ENCODE measurements at places on chromosomes 1 and 21. TPM values are rescaled to one million over a fixed set of nuclear protein-coding genes. Genes with fewer than 3 reads are reported as not detected.

DNA sequence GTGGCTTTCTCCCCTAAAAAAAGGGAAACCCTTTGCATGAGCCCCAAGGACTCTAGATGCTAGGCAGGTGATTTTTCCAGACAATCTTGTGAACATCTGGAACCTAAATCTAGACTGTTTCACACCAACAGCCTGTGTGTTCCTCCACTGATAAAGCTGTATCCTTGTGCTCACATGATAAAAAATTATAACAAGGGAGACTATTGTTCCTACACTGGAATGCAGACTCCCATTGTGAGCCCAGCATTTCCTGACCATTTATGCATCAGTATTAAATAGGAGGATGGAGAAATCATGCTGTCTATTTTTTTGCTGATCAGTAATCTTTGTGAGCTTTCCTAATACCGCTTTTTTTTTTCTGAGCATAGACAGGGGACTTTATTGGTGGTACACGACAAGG lies 52.5 kb downstream of the ZNF697 start:
- H3K36me3 ChIP-seq, result no peaks in the 10 kb centered on the region
- no peak overlapping the region for H3K27ac ChIP-seq
- no peak overlapping the region for H3K4me3 ChIP-seq
- H3K27me3 ChIP-seq, result no peaks in the 10 kb centered on the region
- H3K4me1 ChIP-seq, result no peaks in the 10 kb centered on the region

SH2D1B gene
- not detected for total RNA-seq

GRCh38 chr1:237913345-237913744 lies 22.6 kb upstream of the ZP4 start:
- H3K4me3 ChIP-seq, result no peak overlapping the region
- no peaks in the 10 kb centered on the region for H3K27me3 ChIP-seq

OR14K1 gene
- 1.5 TPM for total RNA-seq

DNA sequence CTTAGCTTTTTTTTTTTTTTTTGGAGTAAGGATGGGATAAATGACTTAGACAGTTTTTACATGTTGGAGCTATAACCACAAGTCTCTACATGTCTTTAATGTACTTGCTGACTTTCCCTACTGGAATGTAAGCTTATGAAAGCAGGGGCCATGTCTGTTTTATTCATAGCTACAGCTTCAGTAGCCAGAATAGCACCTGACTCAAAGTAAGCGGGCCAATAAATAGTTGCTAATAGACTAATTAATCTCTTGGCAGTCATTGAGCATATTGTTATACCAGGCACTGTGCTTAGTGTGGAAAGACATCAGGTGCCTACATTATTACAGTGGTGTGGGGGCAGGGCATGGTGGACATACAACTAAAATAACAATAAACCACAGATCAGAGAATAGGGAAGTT lies 84.4 kb upstream of the HOOK1 start:
- DNase-seq, result no peak
- no peak overlapping the region for H3K4me3 ChIP-seq
- H3K4me1 ChIP-seq, result peaks cover 36% of the 10 kb centered on the region

GRCh38 chr21:28936036-28936435 lies 56.6 kb downstream of the LTN1 start:
- H3K4me3 ChIP-seq, result no peak overlapping the region
- H3K4me1 ChIP-seq, result no peaks in the 10 kb centered on the region
- H3K27me3 ChIP-seq, result no peaks in the 10 kb centered on the region
- peaks cover 29% of the 10 kb centered on the region for H3K36me3 ChIP-seq

SH2D5 gene
- not detected for total RNA-seq

Data from vagina (tissue), 2 donors.